Kidney epithelial cell (primary cell): ENCODE measurements at places on chromosomes 4 and X. TPM values are rescaled to one million over a fixed set of nuclear protein-coding genes. Genes with fewer than 3 reads are reported as not detected.

ARHGAP24 gene
- 6.5 and 9.6 TPM in 2 replicates for total RNA-seq

FGF5 gene
- total RNA-seq, result 3.8 and 4.4 TPM in 2 replicates

NUDT9 gene
- total RNA-seq, result 22.3 and 26.6 TPM in 2 replicates

SHROOM4 gene
- total RNA-seq, result 6.1 and 7.5 TPM in 2 replicates

STATH gene
- total RNA-seq, result not detected in 2 replicates

TMPRSS11B gene
- total RNA-seq, result not detected in 2 replicates

ANAPC10 gene
- 25.0 and 37.5 TPM in 2 replicates for total RNA-seq

ZNF711 gene
- 9.9 and 10.3 TPM in 2 replicates for total RNA-seq

PRMT9 gene
- total RNA-seq, result 7.2 and 8.1 TPM in 2 replicates

SYP gene
- 0.27 and 1.0 TPM in 2 replicates for total RNA-seq

SORBS2 gene
- total RNA-seq, result 18.8 and 21.4 TPM in 2 replicates

GCNA gene
- total RNA-seq, result 3.1 and 4.1 TPM in 2 replicates

BCOR gene
- 28.5 and 29.5 TPM in 2 replicates for total RNA-seq

MTNR1A gene
- 0.21 TPM in 1 of 2 replicates, not detected in the other for total RNA-seq

HHIP gene
- 0.27 and 0.54 TPM in 2 replicates for total RNA-seq

EMCN gene
- total RNA-seq, result 0.25 and 0.34 TPM in 2 replicates

CT55 gene
- total RNA-seq, result not detected in 2 replicates

WAS gene
- total RNA-seq, result 2.2 TPM in 1 of 2 replicates, not detected in the other

SPP1 gene
- total RNA-seq, result 158 and 160 TPM in 2 replicates

SLC7A11 gene
- total RNA-seq, result 30.1 and 31.7 TPM in 2 replicates

MAGEA2 gene
- total RNA-seq, result not detected in 2 replicates

MAOA gene
- 1.0 and 2.1 TPM in 2 replicates for total RNA-seq

F11 gene
- not detected in 2 replicates for total RNA-seq

SORCS2 gene
- total RNA-seq, result 1.4 and 8.1 TPM in 2 replicates

PRKG2 gene
- total RNA-seq, result 2.3 and 4.8 TPM in 2 replicates

MAGEA2B gene
- not detected in 2 replicates for total RNA-seq

TCP11X1 gene
- 0.34 TPM in 1 of 2 replicates, not detected in the other for total RNA-seq

MAGEB2 gene
- not detected in 2 replicates for total RNA-seq

SLC9B1 gene
- 0.21 and 4.2 TPM in 2 replicates for total RNA-seq

IL21 gene
- not detected in 2 replicates for total RNA-seq

GPC3 gene
- 14.5 and 15.3 TPM in 2 replicates for total RNA-seq

GYPA gene
- not detected in 2 replicates for total RNA-seq

GDPD2 gene
- 0.07 TPM in 1 of 2 replicates, not detected in the other for total RNA-seq

IL3RA gene
- total RNA-seq, result 1.2 and 9.7 TPM in 2 replicates

ADGRL3 gene
- 2.1 and 2.5 TPM in 2 replicates for total RNA-seq

RHOXF2 gene
- not detected in 2 replicates for total RNA-seq

CWH43 gene
- 1.3 and 3.3 TPM in 2 replicates for total RNA-seq

CXCL8 gene
- total RNA-seq, result 69.1 and 76.9 TPM in 2 replicates

AMTN gene
- total RNA-seq, result 0.21 TPM in 1 of 2 replicates, not detected in the other

ZNF630 gene
- total RNA-seq, result 0.75 and 2.8 TPM in 2 replicates

SLC38A5 gene
- total RNA-seq, result 28.3 and 32.8 TPM in 2 replicates

SLC25A5 gene
- total RNA-seq, result 274 and 335 TPM in 2 replicates

TAF7L gene
- 0.27 and 0.33 TPM in 2 replicates for total RNA-seq

TLR10 gene
- total RNA-seq, result not detected in 2 replicates

KLF3 gene
- total RNA-seq, result 39.2 and 45.4 TPM in 2 replicates

FAAH2 gene
- 5.3 and 11.5 TPM in 2 replicates for total RNA-seq

AREG gene
- 95.3 and 98.0 TPM in 2 replicates for total RNA-seq

IL1RAPL1 gene
- total RNA-seq, result 0.07 TPM in 1 of 2 replicates, not detected in the other

PRSS12 gene
- total RNA-seq, result 1.6 and 2.3 TPM in 2 replicates
